ENCODE measurements at places on chromosomes 3 and 15.

- DNase-seq: no peak
Measured at GRCh38 chr15:35596285-35596684, 50.3 kb upstream of the DPH6 start.

DNA sequence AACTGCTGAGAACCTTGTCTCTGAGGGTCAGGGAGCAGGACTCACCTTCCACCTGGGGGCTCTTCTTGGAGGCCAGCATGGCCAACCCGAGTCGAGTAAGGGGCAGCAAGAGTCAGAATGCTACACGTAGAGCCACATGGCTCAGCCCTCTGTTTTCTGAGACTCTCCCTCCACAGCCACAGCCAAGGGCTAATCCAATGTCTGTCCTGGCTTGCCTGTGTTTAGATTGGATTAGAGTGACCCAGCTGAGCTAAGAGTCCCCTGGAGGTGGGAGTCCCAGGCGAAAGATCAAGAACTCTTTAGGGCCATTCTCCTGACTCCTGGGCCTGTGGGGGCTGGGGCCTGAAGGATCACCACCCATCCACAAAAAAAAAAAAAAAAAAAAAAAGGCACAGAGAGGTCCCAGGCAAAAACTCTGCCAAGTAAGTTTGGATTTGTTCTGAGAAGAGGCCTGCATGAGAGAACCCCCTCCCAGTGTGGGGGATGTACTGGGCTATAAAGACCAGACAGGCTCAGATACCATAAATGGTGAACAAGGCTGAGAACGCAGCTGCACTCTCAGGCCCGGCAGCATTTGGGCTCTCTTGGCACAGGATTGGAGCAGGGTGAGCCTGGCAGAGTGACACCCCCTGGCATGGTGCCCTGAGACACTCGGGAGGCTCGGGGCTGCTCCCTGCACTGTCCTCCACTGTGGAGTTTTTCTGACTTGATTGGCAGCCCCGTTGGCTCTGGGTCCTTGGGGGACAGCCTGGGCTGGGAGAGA is 88.0 kb upstream of the OSBPL11 start:
- no peak for DNase-seq

DNA sequence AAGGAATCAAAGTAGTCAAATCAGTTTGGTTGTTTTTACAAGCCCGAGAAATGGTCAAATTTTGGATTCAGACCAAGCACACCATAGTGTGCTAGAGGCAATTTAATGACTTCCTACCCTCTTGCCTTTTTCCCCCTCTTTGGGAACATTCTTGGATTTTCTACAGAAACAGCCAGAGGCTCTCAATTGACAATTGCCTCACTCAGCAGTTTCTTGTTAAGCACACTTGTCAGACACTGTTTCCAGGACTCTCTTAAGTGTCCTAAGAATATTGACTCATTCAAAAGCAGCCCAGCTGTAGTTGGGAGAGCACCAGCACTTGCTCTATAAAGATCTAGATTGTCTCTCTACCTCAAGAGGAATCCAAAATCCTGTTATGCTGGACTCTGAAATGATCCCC is 1.5 kb upstream of the SLC35G2 start:
- DNase-seq: no peak

DNA sequence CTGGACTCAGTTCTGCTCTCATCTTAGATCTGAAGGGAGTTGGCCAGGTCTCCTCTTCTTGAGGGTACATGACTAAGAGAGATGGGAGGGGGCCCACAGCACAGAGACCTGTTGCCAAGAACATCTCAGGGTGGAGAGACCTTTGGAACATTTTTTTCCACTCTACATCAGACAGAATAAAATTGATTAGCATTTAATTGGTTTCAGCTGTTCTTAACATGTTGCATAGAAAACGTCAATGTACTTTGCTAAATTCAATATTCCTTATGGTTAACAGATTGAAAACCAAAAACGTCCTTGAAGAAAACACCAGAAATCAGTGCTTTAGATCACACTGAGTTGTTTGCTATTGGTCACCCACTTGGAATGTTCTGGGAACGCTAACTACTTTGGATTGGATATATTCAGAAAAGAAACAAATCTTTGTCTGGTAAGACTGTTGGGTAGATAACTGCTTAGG is 36.4 kb upstream of the FSTL1 start:
- no peak for DNase-seq

DNA sequence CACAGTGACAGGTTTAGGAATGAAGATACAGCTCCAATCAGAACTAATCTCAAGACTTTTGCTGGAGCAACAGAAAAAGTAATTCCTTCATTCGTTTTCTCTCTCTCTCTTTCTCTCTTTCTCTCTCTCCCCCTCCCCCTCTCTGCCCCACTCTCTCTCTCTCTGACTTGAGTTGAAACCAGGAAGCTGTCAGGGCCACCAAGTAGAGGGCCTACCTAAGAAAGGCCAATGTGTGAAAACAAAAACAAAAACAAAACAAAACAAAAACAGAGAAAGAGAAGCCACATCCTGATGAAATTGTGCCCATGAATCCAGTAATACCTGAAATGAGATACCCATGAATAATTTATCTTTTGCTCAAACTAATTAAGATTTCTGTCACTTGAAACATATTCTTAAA is 72.9 kb downstream of the ATP8B4 start:
- no peak for DNase-seq

- DNase-seq: no peak
Measured at GRCh38 chr3:67377299-67377698, 277.1 kb downstream of the SUCLG2 start.

GRCh38 chr3:107068980-107069379 is 308.3 kb upstream of the CCDC54 start:
- peak; percentile 67 for DNase-seq

DNA sequence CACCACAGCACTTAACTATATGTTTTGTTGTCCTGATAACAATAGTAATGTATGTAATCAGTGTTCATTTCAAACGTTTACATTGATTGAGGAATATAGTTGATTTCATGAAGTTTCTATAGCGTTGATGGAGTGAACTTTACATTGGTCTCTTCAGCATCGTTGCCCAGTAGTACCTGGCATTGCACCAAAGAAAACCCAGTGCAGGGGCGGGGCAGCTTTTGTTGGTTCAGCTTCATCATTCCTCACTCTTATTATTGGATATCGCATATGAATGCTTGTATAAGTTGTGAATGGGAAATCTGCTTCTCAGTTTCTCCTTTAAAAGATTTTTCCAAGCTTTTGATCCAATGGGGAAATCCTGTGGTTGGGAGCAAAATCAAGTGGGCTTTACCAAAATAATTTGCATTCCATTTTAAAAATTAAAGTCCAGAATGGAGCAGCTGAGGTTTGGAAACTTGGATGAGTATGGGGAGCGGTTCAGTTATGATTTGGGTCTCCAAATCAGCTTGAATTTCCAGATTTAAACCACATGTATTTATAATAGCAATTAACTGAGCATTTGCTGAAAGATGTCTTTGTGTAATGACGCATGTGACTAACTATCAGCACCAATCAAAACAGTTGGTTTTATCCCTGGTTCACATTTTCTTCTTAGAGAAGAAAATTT is 213.7 kb downstream of the ALCAM start:
- no peak for DNase-seq

- no peak for DNase-seq
Measured at GRCh38 chr15:27847775-27848710, 251.1 kb downstream of the OCA2 start.

DNA sequence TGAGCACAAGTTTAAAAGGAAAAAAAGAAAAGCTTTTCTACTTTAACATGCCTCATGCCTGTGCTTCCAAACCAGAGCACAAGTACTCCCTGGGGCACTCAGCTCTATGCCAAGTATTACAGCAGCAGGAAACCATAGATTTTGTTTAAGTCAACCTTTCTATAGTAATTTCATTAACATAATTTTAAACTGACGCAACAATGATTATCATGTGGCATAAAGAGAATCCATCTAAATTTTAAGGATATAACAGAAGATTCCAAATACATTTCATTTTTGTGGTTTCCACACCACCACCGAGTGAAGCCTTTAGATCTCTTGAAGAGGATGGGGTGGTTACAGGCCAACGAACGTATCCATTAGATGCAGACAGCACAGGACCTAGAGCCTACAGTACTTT is 112.1 kb downstream of the TNIK start:
- DNase-seq: no peak

- no peak for DNase-seq
Measured at GRCh38 chr3:23612296-23612891, 193.4 kb upstream of the UBE2E1 start.

DNA sequence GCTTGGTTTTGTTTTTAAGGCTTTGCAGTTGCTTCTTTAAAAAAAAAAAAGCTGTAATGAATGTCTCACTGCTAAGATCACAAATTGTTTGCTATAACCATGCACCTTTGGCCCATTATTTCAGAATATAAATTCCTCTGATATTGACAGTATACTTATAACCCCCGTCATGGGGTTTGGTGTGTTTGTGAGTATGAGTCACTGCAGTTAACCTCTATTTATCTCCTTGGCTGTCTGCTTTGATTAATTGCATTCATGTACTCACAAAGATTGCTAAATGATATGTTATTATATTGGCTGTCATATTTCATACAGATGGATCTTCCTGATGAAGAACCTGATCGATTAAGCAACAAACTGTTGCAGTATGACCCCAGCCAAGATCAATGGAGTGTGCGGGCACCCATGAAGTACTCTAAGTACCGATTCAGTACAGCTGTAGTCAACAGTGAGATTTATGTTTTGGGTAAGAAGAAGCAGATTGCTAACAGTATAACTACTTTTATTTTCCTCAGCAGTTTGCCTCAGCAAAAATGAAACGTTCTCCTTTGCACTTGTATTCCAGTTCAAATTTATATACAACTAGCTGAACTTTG is 14.9 kb downstream of the KBTBD12 start:
- no peak for DNase-seq

DNA sequence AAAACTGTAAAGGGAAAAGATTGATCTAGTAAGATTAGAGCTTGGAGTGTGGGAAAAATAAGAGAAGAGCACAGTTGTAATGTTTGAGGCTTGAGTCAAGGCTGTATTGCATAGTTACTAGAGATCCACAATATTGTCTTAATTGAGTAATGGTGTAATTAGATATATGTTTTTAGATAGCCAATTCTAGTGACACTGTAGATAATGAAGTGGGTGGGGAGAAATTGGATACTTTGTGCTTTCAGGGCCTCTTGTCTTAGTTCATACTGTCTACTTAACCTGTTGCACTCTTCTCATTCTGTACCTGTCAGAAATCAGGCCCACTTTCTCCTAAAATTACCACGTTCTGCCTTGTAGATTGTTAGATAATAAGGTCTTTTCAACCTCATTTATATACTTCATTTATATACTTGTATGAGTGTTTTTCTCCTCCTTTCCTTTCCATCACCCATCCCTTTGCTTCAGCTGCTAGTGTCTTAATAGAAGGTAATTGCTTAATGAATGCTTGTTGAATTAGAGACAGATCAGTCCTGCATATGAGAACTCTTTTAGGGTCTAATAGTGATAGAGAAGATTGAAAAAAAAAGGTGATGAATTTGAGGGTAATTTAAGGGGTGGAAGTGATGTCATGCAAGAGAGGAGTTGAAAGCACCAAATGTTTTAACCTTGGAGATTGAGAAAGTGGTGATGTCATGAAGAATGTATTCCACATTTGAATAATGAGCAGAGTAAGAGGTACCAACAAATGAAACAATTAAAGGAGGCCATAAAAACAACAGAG is 32.0 kb downstream of the PIK3CA start:
- DNase-seq: no peak

- DNase-seq: no peak
Measured at GRCh38 chr3:69201658-69202057, 79.3 kb upstream of the LMOD3 start.

GRCh38 chr3:78791753-78792152 is 976.0 kb downstream of the ROBO1 start:
- DNase-seq: no peak

- DNase-seq: no peak
Measured at GRCh38 chr3:11832981-11833905, 13.4 kb downstream of the TAMM41 start.

DNA sequence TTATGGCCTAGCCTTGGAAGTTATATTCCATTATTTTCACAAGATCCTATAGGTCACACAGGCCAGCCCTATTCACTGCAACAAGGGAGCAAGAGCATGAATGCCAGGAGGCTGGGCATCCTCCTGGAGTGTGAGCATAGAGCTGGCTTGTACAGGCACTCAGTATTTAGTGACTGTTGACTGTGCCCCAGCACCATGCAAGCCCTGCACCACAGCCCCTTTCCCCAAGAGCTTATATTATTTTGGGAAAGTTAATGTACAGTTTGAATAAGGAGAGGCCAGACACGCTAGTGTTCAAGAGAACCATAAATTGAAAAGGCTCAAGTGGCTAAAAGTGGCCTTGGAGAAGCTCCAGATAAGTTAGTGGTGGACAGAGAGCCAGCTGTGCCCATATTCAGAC is 32.3 kb upstream of the TSEN2 start:
- no peak for DNase-seq

- DNase-seq: no peak
Measured at GRCh38 chr3:151843275-151843674, 29.4 kb downstream of the AADAC start.

GRCh38 chr15:51750792-51751696 is at the start of gene TMOD2:
Gene TMOD2 (plus strand): TSS chr15:51751597. CDS start chr15:51766442, 14,845 bp downstream.
- no peak for DNase-seq

DNA sequence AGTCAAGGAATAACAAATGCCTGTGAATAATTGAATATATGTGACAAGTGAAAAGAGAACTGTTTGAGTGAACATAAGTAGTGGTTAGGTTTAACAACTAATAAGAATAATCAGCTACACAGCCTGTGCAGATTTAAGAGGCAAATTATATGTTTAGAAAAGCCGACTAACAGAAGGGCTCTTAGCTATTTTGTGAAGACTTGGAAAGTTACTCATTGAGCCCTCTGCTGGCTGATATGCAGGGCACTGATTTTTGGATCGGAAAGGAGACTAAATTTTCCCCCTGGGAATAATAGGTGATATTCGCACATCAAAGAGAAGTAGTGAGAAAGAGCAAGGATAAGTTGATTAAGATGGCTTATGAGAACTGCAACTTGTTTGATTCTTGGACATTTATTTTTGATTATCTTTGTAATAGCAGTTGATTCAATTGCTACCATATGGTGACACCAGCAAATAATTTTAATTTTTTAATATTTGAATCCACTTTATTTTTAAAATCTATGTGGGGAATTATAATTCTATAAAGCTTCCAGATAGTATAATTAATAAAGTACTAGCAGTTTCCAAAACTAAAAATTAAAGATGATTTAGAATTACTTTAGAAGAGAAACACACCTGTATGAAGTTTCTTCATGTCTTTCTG is 156.2 kb downstream of the NLGN1 start:
- DNase-seq: peak; percentile 23

Data from AG09309 (cell line).